ENCODE measurements at places on chromosomes 13 and 19.

DNA sequence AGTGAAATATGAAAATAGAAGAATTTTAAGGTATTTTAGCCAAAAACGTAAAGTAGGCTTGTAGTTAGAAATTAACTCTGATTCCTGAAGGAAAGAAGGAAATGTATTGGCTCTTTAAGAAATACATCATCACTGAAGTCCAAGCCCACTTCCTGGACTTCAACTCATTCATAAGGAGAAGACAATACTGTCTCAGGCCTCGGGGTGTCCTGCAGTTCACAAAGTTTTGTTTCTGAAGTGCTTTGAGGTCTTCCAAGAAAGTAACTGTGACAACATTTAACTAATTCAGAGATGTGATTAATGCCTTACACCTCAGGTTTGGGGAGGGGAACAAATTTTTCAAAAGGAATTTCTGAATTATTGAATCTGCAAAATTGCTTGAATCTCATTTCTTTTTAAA is 65.8 kb upstream of the STARD13 start:
- no peak for DNase-seq

- no peak for DNase-seq
Observed at GRCh38 chr19:3516675-3517207, 10.6 kb downstream of the FZR1 start.

GRCh38 chr13:50370303-50370950 is 355.2 kb downstream of the KCNRG start:
- DNase-seq, result no peak

DNA sequence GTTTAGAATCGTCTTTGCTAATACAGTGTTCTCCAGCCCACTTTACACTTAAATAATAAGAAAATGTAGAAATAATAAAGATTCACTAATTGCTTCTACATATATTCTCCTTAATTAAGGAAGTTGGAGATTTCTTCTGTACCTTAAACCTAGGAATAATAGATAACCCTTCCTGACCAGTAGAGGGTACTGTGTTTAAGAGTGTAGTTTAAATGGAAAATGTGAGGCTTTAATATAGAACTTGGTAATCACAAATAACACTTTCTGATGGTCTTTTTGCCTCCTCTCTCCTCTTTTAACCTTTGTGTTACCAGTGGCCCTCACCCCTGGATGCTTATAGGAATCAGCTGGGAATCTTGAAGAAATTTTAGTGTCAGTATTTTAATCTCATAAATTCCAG is 20.7 kb downstream of the POMP start:
- no peak for DNase-seq

DNA sequence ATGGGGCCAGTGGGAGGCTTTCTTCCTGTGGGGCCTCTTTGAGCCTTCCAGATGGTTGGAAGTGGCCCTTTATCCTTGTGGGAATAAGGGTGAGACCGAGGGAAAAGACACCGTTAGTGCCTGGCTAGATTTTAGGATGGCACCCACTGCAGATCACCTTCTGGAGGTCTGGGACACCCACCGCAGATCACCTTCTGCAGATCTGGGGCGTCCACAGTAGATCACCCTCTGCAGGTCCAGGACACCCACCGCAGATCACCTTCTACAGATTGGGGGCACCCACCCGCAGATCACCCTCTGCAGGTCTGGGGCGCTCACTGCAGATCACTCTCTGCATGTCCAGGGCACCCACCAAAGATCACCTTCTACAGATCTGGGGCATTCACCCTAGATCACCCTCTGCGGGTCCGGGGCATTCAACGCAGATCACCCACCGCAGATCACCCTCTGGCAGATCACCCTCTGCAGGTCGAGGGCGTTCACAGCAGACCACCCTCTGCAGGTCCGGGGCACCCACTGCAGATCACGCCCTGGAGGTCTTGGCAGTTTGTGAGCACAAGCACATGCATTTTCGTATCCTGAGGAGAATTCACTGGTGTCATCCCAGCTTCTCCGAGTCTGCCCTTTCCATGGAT is 153.4 kb upstream of the TSHZ3 start:
- DNase-seq, result no peak

- no peak for DNase-seq
Observed at GRCh38 chr13:72620874-72621273, 106.6 kb downstream of the MZT1 start.

- no peak for DNase-seq
Observed at GRCh38 chr13:82002710-82003109, 1661.8 kb upstream of the SPRY2 start.

DNA sequence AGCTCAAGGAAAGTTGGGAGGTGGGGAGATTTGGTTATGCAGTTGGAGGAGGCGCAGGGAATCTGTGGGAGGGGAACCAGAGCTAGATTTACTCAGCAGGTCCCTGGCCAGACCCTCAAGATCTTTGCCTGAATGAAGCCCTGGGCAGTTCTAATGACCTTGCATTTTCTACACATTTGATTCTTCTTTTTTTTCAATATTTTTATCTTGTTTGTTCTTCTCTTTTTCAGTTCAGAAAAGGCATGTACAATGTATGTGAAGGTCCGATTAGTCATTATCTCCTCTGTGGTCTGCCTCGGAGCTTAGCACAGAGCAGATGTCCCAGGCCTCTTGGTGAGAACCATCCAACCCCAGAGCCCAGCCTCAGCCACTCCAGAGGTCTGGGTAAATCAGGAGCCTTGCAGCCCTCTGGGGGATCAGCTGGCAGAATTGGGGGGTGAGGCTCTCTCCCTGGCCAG is 24.2 kb downstream of the SERP2 start:
- DNase-seq, result no peak

GRCh38 chr13:30033681-30034457 is 183.5 kb upstream of the UBL3 start:
- no peak for DNase-seq

- no peak for DNase-seq
Observed at GRCh38 chr19:13038306-13039210, 43.3 kb downstream of the NFIX start.

GRCh38 chr13:37539976-37540605 is 58.5 kb downstream of the POSTN start:
- DNase-seq, result no peak

GRCh38 chr19:10871711-10872545 is 575 bp downstream of the CARM1 start:
- no peak for DNase-seq
